ENCODE measurements at places on chromosomes 1 and 21. TPM values are rescaled to one million over a fixed set of nuclear protein-coding genes. Genes with fewer than 3 reads are reported as not detected.

- no peaks in the 10 kb centered on the region for H3K4me1 ChIP-seq
- H3K27me3 ChIP-seq = peaks cover 10% of the 10 kb centered on the region
- H3K36me3 ChIP-seq = no peaks in the 10 kb centered on the region
- H3K4me3 ChIP-seq = no peak overlapping the region
Measured at GRCh38 chr1:167171286-167171929, 49.3 kb upstream of the POU2F1 start.

The RGS8 gene
- polyA plus RNA-seq = not detected

- H3K4me1 ChIP-seq = peaks cover 95% of the 10 kb centered on the region
- DNase-seq = no peak
- H3K27me3 ChIP-seq = peaks cover 29% of the 10 kb centered on the region
- H3K27ac ChIP-seq = peak overlapping the region; percentile 100
Measured at GRCh38 chr1:198676253-198676652, 37.4 kb downstream of the PTPRC start.

The ALX3 gene
- not detected for polyA plus RNA-seq

DNA sequence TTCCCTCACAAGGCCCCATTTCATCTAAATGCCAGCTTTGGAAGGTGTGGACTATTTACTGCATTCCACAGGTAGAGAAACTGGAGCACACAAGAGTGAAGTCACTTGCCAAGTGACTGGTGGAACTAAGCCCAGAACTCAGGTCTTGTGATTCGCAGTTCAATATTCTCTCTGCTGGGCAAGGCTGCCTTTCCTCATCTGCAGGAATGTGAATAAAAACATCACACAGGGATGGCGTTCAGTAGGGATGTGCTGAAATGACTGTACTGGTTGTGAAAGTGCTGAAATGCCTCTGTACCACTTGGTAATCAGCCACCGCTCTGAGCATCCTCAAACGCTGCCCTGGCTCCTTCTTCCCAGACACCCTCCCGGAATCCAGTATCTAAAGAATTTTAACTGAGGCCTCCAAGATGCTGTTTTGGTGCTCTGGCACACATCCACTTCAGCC is 145.6 kb downstream of the HIVEP3 start:
- no peaks in the 10 kb centered on the region for H3K27me3 ChIP-seq
- H3K4me1 ChIP-seq = peaks cover 23% of the 10 kb centered on the region
- H3K36me3 ChIP-seq = peaks cover 6% of the 10 kb centered on the region
- H3K27ac ChIP-seq = no peak overlapping the region
- no peak for DNase-seq
- no peak overlapping the region for H3K4me3 ChIP-seq

DNA sequence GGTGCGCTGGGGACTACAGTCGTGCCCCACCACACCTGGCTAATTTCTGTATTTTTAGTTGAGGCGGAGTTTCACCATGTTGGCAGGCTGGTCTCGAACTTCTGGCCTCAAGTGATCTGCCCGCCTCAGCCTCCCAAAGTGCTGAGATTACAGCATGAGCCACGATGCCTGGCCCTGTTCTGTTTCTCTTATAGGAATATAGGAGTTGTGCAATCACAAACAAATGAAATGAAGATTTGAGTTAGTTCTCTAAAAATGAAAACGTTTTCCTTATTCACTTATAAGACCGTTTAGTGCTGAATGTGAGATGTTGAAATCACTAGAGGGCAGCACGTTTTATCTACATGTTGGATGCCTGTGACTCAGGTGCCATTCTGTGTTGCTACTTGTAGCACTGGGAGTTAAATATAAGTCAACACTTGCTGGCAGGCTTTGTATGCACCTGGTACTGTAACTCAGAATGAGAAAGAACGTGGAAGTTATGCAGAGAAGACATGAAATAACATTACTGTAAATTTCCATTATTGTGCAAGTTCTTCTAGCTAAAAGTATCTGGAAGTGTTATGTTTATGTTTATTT is 45.8 kb downstream of the MIGA1 start:
- peaks cover 5% of the 10 kb centered on the region for H3K4me1 ChIP-seq
- DNase-seq = no peak
- H3K27me3 ChIP-seq = no peaks in the 10 kb centered on the region
- H3K27ac ChIP-seq = no peak overlapping the region
- peaks cover 9% of the 10 kb centered on the region for H3K36me3 ChIP-seq

The BECN2 gene
- not detected for polyA plus RNA-seq

DNA sequence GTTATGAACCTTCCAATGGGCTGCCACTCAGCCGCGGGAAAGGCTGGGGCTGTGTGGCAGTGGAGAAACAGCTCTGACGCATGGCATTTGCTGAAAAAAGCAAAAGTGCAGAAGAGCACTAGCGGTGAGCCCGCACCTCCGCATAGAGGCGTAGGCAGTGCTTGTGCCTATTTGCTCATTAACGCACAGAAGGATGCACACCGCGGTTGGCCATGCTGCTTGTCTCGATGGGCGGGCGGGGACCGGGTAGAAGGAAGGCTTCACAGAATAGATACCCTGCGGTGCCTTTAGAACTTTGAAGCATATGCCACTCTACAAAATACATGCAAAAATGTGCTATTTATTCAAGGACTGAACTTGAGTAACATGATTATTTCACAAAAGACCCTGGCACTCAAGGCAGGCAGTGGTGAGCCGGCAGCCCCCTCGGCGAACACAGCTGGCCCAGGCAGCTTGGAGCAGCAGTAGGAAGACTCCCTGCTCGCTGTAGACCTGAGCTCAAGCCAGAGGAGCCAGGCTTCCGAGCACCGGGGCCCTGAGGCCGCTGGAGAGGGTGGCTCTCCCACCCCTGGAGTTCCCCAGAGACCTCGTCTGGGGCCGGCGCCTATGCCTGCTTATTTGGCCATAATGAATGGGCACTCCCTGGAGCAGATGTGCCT is 71.5 kb downstream of the SIK1 start:
- H3K27ac ChIP-seq = peak overlapping the region; percentile 55
- H3K36me3 ChIP-seq = no peaks in the 10 kb centered on the region
- H3K4me1 ChIP-seq = no peaks in the 10 kb centered on the region
- H3K27me3 ChIP-seq = no peaks in the 10 kb centered on the region
- no peak for DNase-seq

DNA sequence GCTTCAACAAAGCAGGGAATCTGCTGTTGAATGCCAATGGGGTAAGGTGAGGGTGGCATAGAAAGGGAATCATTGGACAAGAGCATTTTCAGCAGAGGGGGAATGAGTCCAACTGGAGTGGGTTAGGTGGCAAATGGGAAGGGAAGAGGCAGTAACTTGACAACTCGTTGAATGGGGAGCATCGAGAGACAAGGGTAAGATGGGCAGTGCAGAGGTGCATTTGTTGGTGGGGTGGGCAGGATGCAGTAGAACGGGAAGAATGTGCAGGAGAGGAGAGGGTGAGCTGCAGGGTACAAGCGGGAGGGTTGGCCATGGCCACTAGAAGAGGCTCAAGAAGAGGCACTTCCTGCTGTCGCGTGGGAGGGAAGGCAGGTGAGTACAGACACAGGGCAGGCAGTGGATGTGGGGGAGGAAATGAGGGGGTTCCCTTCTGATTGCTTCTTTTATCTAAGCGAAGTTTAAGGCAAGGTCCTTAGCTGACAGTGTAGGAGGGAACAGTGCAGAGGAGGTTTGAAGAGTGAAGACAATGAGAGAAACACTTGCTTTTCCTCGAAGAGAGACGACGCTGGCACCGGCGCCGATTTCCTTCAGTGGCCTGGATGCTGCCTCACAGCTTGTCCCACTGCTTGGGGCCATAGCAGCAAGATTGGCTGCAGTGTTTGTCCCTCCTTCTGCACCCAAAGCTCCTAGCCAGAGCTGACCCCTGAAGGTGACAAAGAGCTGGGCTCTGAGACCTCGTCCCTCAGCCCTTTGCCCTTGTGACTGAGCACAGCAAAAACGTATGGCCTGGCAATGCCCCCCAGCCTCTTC is 3.2 kb upstream of the IKBKE start:
- H3K27ac ChIP-seq = no peak overlapping the region
- H3K4me1 ChIP-seq = peaks cover 28% of the 10 kb centered on the region
- DNase-seq = no peak
- no peak overlapping the region for H3K4me3 ChIP-seq
- H3K36me3 ChIP-seq = no peaks in the 10 kb centered on the region
- peaks cover 9% of the 10 kb centered on the region for H3K27me3 ChIP-seq

- H3K4me1 ChIP-seq = peaks cover 7% of the 10 kb centered on the region
- peaks cover 5% of the 10 kb centered on the region for H3K27me3 ChIP-seq
- H3K36me3 ChIP-seq = no peaks in the 10 kb centered on the region
- H3K27ac ChIP-seq = no peak overlapping the region
- DNase-seq = no peak
- no peak overlapping the region for H3K4me3 ChIP-seq
Measured at GRCh38 chr1:24724345-24725208, 20.7 kb upstream of the CLIC4 start.

DNA sequence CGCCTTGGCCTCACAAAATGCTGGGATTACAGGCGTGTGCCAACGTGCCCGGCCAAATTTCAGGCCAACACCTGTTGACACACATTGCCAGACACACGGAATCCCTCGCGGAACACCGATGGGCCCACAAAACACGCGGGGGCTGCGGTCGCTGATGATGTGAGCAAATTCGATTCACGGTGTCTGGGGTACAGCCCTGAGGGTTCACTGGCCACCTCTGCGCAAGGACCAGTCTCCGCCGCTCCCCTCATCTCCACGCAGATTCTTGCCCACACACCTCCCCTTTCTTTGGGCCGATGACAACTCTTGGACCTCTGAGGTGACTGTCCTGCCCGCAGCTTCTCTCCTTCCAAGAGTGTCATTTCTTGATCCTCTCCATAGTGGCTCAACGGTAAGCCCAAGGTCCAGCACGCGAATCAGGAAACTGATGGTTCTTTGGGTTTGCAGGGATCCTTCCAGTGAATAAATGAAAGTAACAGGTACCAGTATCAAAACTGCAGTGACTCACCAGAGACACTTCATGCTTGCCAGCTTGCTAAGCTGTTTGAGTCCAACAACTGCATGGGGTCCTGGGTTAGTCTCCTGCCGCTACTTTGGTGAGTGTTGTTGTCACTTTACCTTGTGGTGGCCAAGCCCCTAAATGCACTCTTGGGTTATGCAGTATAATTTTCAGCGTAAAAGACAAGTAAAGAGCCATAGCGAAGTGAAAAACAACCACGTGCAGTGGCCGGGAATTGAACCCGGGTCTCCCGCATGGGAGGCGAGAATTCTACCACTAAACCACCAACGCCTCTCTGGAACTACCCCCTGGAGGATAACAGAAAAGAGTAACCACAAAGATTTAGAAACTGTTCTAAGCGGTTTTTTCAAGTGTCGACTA is 11.0 kb upstream of the RNU1-3 start:
- DNase-seq = peak; percentile 59
- peaks cover 11% of the 10 kb centered on the region for H3K27me3 ChIP-seq

GRCh38 chr1:67677930-67678329 is 7.1 kb upstream of the GADD45A start:
- H3K4me1 ChIP-seq = no peaks in the 10 kb centered on the region
- DNase-seq = no peak
- peaks cover 11% of the 10 kb centered on the region for H3K27me3 ChIP-seq
- H3K4me3 ChIP-seq = no peak overlapping the region
- no peak overlapping the region for H3K27ac ChIP-seq

- no peak for DNase-seq
- H3K4me1 ChIP-seq = peaks cover 94% of the 10 kb centered on the region
- H3K27me3 ChIP-seq = no peaks in the 10 kb centered on the region
- H3K4me3 ChIP-seq = no peak overlapping the region
- no peaks in the 10 kb centered on the region for H3K36me3 ChIP-seq
Measured at GRCh38 chr1:55195521-55196233, 19.5 kb downstream of the USP24 start.

The VSIG8 gene
- not detected for polyA plus RNA-seq

DNA sequence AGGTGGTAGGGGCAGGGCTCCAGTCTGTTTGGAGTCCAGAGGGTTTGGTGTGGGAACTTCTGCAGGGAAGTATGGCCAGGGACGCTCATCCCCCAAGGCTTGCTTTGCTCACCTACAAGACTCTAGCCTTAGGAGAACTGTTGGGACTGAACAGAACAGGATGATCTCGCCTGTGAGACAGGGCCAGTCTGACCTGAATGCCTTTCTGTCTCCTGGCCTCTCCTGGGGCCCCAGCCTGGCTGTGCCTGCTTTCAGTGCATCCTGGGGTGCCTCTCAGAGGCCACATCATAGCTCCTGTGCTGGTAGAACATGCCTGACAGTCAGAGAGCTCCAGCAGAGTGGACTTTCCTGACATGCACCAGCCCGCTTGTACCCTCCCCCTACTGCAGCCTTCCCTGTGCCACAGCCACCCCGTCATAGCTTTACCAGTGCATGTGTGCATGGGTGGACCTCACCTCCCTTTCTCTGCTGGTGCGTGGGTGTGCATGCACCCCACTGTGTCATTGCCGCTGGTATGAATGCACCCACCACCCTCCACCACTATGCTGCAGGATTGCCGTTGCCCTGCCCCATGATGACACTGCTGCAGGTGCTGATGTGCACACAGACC is 165.8 kb downstream of the GIPC2 start:
- no peaks in the 10 kb centered on the region for H3K4me1 ChIP-seq
- H3K27ac ChIP-seq = no peak overlapping the region
- DNase-seq = no peak
- H3K27me3 ChIP-seq = peaks cover 4% of the 10 kb centered on the region
- no peaks in the 10 kb centered on the region for H3K36me3 ChIP-seq

- no peak overlapping the region for H3K4me3 ChIP-seq
- DNase-seq = no peak
- H3K27ac ChIP-seq = no peak overlapping the region
- H3K36me3 ChIP-seq = peaks cover 29% of the 10 kb centered on the region
- no peaks in the 10 kb centered on the region for H3K27me3 ChIP-seq
- H3K4me1 ChIP-seq = no peaks in the 10 kb centered on the region
Measured at GRCh38 chr1:3828391-3828790, 28.6 kb downstream of the CEP104 start.
